ENCODE measurements at places on chromosomes 6 and 20.

GRCh38 chr6:79385893-79386292 is 151.3 kb downstream of the LCA5 start:
- DNase-seq, result no peak

- DNase-seq, result no peak
Measured at GRCh38 chr20:32670773-32671455, 2.8 kb downstream of the C20orf203 start.

DNA sequence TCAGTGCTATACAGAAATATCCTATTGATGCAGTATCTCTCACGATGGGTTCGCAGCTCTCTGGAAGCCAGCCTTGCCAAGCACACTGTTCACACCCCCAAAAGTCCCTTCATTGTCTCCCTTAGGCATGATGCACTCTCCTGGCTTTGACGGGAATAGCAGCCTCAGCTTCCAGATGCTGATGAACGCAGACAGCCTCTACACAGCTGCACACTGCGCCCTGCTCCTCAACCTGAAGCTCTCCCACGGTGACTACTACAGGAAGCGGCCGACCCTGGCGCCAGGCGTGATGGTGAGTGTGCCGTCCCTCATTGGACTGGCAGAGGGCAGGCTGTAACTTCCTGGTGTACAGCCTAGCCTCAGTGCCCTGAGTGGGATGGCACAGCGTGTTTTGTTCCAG is 60.0 kb upstream of the PBOV1 start:
- DNase-seq, result peak; percentile 41

- DNase-seq, result no peak
Measured at GRCh38 chr20:10644458-10645204, 29.2 kb downstream of the JAG1 start.

DNA sequence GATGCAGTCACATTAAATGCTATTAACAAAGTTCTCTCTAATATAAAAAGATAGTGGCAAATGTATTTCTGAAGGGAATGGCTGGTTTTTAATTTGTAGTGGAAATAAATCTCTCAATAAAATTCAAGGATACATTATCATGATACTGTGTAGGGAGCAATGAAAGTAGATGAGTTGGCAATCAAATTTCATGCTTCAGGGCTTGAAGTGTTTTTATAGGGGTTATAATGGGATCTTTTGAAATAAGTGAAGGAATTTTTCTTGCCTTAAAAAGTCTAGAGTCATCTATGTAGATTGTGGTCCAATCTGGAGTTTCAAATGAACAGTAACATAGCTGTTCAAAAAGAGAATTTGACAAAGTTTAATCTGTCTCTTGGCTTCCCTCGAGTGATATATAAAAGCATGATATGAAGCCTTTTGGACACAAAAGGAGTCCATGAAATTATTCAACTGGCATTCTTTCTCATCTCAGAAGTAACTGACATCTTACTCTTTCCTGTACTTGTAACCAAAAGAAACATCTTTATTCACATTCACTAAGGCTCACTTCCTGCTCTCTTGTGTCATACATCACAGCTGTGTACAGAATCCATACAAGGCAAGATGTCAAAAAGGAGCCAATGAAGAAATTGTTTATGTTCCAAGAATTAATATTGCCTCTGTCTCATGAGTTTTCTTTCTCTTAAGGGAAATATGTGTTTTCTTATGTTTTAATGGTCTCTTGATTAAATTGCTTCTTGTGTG is 591.0 kb upstream of the GJE1 start:
- peak; percentile 14 for DNase-seq

All from fibroblast of skin of abdomen (primary cell).